ENCODE measurements at places on chromosomes 4 and X.
A peak's percentile ranks its signal among the peaks of the same experiment; 100 is the strongest.

- DNase-seq = no peak
These were observed 58.8 kb downstream of the C4orf50 start for GRCh38 chr4:5959211-5959982.

DNA sequence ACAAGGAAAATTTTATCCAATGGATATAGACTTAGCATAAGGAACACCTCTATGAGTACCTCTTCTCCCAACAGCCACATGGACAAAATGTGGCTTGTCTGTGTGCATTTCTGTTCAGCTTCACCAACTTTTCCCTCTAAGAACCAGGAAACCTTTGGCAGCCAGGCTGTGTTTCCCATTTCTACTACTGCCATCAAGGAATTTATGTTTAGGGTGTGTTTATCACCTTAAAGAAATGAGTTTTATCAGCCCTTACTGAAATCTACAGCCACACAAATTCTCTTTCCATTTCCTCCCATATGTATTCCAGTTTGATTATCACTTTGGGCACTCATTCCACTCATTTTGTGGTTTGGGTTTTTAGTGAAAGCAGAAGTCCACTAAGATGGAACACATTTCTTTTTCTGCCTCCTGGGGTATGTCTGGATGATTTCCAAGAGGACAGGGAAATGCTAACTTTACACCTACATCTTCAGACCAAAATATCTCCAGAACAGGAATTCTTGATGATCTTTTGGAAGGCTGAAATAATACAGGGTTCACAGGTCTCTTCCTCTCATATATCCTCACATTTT is 82.6 kb upstream of the MAOA start:
- no peak for DNase-seq

DNA sequence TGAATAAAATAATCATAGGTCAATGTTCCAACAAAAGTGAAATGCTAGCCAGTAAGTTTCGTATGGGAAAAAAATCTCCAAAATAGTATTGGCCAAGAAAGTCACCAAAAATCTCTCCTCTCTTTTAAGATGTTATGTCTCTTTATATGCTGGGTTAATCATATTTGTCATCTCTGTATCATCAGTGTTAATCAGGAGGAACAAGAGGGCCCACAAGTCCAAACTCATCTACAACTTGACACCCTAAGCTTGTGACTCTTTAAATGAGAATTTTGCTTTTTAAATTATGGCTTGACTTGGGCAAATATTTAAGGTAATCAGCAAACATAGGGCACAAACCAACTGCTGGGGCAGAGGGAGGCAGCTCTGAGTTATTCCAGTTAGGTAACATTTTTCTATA is 75.5 kb downstream of the AMMECR1 start:
- DNase-seq = no peak

DNA sequence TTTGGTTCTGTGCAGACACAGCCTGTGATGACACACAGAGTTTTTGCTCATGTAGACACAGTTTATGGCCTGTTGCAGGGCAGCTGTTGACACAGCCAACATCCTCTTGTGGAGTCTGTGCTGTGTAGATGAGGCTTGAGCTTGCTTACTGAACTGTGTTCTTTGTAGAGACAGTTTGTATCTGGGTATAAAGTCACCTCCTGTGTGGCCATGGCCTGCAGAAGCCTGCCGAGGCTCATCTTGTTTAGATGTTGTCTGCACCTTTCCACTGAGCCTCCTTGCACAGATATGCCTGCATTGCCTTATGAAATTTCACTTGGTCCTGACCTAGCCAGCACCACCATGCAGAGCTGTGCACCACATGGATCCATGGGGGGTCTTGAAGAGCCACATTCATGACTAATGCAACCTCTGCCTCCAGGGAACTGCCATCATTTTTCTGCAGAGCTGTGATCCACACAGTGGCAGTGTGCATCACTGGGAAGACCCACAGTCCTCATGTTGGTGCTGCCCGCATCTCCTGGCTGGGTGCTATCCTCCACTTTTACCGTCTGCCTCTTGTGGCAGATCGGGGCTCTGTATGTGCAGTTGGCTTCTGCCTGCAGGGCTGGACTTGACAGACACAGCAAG is 198.0 kb upstream of the MAMLD1 start:
- DNase-seq = no peak

GRCh38 chrX:87338510-87338909 is 179.1 kb upstream of the KLHL4 start:
- DNase-seq = peak; percentile 9

DNA sequence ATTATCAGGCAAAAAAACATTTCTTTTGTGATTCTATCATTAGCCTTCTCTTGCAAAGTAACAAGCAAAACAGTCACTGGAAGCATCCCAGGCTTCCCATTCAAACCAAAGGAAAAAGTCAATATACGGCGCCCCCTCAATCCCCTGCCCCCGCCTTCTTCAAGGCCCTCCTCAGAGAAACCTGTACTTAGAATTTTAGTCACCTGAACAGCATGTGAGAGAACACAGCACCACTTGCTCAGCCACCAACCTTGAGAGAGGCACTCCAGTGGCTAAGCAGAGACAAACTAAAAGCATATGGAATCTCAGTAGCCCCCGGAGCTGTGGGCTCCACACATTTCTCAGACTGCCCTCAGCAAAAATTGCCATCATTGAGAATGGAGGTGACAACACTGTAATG is 25.2 kb downstream of the LEF1 start:
- DNase-seq = no peak

DNA sequence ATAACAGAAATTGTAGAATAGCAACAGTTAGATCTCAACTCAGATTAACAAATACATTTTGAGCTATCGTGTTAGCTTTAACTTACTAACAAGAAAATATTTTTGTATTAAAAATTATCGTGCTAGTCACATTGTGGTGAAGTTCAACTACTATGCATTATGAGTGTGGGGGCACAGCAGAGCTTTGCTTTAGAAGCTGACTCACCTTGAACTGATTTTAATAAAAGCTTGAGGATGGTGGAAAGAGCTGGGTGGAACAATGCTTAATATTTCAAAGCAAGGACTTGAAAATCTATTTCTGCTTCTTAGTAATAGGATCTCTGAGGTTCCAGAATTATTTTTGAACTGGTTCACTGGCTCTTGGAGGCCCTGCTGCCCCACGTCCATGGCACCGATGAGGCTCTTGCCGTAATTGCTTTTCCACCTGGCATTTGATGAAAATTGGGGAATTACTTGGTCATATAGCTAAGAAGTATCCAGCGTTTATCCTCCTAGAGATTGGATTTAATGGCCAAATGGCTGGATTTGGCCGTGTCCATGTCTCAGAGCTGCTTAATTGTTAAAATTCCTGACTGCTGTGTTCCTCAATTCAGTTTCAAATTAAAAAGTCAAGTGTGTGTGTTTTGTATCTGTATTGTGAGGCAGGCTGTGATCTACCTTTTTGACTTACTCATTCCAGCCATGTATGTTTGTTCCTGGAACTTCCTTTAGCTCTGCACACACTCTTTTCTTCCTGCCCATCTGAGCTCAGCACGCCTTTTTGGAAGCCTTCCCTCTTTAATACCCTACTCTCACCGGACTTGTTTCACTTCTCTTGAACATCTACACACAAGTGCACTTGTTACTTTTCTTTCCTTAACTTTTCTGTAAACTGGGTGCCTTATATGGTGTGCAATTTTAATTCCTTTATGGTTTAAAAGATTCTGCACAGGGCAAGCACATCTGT is 66.6 kb upstream of the LIMCH1 start:
- DNase-seq = no peak

DNA sequence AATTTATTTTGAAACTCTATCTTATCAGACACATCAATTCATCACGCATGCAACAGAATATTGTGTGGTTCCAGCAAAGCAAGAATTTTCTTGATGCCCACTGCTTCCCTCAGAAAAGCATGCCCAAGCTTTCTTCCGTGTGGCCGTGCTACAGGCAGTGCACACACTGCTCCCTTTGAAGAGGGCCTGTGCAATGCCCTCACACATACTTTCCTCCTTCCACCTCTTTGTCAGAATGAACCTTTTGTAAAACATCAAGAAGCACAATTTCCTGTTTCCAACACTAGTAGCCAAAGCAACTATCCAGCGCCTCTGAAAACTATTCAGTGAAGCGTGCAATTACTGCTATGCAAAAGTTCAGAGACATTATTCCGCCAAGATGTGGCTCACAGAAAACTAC is 201.7 kb downstream of the NLGN4X start:
- no peak for DNase-seq

- no peak for DNase-seq
These were observed 10.5 kb downstream of the TBCK start for GRCh38 chr4:106305435-106306055.

- no peak for DNase-seq
These were observed 286.1 kb downstream of the CHIC1 start for GRCh38 chrX:73849073-73849472.

- DNase-seq = no peak
These were observed 65.7 kb upstream of the NOCT start for GRCh38 chr4:138949866-138950265.

- no peak for DNase-seq
These were observed 80.1 kb upstream of the MAML3 start for GRCh38 chr4:140233791-140234696.

GRCh38 chrX:21929209-21929608 is 11.3 kb upstream of the SMS start:
- DNase-seq = no peak

DNA sequence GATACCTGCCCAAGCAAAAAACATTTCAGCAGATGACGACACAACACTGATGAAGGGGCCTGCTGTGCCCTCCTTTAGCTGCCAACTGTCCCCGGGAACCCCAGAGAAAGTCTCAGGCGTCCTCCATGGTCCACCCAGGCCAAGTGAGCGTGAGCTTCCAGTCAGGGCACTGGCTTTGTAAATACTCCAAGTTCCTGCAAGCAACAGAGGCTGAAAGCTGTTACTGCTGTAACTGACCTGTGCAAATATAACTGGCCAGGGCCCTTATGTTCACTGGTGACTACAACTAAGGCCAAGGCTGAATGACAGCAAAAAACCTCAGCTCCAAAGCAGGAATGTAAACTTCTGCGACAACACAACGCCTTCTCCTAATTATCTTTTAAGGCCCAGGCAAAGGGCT is 8.2 kb downstream of the WDR1 start:
- no peak for DNase-seq

- DNase-seq = no peak
These were observed 50.8 kb downstream of the ANAPC4 start for GRCh38 chr4:25427871-25428270.

GRCh38 chr4:98473046-98473445 is 185.4 kb downstream of the TSPAN5 start:
- peak; percentile 20 for DNase-seq

DNA sequence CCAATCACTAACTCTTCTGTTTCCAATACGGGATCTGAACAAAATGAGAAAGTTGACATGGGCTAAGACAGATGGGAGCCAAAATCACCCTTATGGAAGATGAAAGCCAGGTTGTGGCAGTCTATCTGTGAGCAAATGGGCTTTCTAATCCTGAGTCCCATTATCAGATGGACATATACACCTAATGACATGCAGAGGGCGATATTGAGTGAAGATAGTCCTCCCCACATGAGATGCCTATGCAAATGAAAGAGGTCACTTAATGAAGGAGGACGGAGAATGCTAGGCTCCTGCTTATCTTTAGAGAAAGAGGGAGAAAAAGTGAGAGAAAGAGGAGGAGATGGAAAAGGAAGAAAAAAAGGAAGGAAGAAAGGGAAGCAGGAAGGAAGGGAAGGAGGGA is 547.5 kb downstream of the NLGN4X start:
- peak; percentile 13 for DNase-seq

GRCh38 chr4:38141808-38142500 is 181.8 kb downstream of the PTTG2 start:
- no peak for DNase-seq

DNA sequence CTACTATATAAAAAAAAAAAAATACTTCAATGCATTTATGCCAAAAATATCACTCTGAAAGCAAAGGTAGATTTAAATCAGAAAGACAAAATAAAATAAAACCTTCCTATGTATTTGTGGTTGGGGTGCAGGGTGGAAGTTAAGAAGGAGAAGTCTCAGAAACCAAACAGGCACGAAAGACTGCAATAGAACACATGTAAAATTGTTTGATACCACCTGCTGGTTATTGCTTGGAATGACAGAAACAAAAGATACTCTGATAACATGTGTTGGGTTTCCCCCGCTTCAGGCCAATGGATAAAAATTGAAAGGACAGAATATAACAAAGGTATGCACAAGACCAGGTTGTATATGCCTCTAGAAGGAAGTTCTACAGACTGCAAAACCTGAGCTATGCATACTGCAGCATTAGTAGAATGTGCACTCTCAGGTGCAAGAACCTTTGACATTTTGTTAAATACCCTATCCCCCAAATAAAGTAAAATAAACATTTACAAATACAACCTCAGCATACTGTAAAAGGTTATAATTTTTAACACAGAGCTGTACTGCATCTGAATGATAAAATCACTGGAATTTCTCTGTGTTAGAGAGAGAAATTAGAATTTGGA is 118.8 kb downstream of the GABRA2 start:
- peak; percentile 8 for DNase-seq

DNA sequence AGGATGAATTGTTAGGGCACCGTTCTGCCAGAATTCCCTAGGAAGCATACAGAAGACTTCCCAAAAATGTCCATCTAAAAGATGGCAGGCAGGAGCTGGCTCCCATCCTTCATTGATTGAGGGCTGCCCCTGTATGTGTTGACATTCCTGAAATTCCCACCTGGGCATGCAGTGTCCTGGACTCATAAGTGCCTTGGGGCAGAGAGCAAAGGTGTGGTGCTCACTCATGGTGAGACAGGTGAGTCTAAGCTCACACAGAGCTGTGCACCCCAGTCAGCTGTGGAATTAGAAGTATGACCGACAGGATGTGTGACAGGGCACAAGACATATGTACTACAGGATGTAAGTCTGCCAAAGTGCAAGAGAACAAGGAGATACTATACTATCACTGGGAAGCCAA is 271.9 kb downstream of the MID1IP1 start:
- DNase-seq = no peak

- DNase-seq = no peak
These were observed 1788.0 kb upstream of the TENM3 start for GRCh38 chr4:180455226-180455625.

- DNase-seq = no peak
These were observed 14.1 kb upstream of the PPARGC1A start for GRCh38 chr4:23903859-23904438.

GRCh38 chrX:80765220-80765625 is 44.5 kb downstream of the BRWD3 start:
- DNase-seq = no peak

DNA sequence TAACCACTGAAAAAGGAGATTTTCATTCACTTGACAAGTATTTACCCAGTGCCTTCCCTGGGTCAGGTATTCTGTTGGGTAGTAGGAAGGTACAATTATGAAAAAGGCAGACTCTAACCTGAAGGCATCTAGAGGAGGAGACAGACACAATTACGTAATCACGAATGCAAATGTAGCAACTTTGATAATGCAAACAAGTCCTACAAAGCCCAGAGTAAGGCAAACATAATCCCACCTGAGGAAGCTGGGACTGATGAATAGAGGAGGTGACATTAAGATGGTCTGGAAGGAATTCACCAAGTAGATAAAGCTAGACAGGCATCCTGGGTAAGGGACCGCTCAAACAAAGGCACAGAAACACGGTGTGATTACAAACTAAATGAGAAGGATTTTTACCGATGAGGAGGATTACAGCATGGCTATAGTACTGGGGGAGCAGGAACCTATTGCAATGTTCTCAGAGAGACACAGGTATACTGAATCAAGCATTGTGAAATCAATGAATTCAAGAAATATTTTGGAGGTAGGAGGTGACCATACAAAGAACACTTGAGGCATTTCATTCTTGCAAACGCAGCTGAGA is 37.1 kb downstream of the TMEM150C start:
- no peak for DNase-seq

GRCh38 chr4:66927937-66928336 is 617.4 kb downstream of the CENPC start:
- no peak for DNase-seq

GRCh38 chr4:5998333-5998936 is 19.8 kb downstream of the C4orf50 start:
- DNase-seq = peak; percentile 8
